ENCODE measurements at places on chromosomes 2 and 18.

GRCh38 chr2:63796366-63796765 lies 45.3 kb upstream of the UGP2 start:
- ATAC-seq, result peak; percentile 37

DNA sequence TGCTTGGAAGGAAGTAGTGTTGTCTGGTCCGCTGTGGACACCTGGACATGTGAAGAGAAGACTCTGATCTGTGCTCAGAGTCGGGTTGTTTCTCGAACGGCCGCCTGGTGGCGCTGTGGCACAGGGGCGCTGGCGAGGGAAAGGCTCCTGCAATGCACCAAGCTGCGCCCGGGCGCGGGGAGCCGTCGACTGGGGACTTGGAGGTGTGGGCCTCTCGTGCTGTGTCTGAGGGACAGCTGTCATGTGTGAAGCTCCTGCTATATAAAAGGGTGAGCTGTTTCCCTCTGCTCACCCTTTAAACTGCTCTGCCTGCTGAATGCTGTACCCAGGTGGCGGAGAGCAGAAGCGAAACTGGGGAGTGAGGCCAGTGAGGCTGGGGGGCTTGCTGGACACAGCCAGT lies 44.0 kb downstream of the GNAL start:
- ATAC-seq, result peak; percentile 74

- no peak for ATAC-seq
Observed at GRCh38 chr2:234256516-234256915, 206.0 kb downstream of the SPP2 start.

DNA sequence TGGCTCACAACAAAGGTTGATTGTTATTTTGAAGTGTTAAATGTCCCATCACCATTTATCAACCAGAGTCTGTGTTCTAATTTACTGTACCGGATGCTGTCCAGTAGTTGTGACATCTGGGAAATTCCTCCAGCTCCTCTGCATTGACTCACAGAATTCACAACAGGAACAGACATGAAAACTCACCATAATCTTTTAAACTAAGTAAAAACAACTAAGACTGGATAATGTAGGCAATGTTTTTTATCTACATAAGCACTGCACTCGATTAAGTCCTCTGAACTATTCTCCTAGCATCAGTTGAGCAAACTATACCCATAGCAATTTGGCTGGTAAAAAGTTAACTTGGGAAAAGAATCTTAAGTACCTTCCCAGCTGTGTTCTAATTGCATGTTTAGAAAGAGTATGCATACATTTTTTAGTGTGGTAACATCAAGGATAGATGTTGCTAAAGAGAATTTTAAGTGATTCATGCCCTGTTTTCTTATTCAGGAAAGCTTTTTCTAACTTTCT lies 42.9 kb upstream of the MYO1B start:
- ATAC-seq, result no peak

- ATAC-seq, result peak; percentile 81
Observed at GRCh38 chr2:128317181-128317898, 1.3 kb downstream of the HS6ST1 start.

DNA sequence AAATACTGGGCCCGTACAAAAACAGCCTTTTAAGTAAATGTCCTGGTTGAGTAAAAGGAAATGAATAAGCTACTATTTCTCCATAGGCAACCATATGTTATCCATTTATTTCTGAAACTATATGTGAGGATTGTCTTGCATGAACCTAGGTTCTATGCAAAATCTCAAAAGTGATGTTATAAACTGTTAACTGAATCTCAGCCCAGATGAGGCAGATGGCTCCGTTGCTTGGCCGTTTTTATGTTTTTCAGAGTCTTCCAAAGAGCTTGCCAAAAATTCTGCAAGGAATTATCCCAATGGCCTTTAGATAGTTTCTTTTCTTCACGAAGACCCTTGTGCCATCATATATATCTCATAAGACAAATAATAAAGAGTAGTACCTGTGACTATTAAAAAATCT lies 1669.5 kb upstream of the DDX18 start:
- ATAC-seq, result no peak

DNA sequence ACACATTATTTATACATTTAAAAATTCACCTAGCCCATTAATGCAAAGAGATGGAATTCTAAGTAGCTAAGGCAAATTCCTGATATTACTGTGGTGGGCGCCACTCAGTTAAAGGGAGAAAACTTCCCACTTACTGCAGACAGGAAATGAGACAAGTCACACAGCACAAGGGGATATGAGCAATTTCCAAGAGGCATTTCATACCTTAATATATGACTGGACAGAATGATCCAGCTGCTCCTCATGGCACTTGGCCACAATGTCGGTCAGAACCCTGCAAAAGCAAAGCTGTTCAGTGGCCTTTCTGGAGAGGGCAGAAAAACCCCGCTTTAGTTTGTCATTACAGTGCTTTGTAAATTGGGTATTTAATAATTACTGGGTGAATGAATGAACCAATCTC lies 121.4 kb upstream of the CCDC195 start:
- ATAC-seq, result no peak

- ATAC-seq, result no peak
Observed at GRCh38 chr18:40058811-40059570, 1896.0 kb upstream of the PIK3C3 start.

DNA sequence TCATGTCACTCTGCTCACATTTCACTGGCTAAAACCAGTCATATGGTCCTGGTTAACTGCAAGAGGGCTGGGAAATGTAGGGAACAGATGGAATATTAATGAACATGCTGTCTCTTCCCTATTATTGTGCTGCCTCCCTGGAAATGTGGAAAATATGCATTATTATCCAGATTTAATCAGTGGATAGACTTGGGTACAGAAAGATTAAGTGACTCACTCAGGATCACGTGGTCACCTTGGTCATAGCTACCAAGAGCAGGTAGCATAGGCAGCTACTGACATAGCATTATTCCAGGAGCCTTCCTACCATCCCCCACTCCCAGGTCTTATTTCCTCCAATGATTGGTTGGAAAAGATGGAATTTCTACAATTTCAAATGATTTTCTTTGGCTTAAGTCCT lies 141.1 kb downstream of the HRH4 start:
- ATAC-seq, result no peak

DNA sequence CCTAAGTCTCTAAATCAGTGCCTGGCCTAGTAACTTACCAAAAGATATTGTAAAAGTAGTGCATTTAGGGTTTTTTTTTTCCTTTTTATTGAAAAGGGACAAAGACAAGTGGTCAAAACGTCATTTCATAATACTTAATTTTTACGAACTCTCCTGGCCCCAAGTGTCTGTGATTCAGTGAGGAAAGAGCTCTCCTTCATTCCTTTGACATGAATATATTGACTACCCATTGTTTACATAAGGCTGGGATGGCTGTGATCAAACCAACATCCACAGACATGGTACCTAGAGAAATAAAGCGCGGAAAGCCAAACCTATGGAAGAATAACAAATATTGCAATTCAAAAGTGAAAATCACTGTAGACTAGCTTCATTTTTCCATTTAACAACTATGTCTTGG lies 198.4 kb downstream of the BABAM2 start:
- no peak for ATAC-seq

DNA sequence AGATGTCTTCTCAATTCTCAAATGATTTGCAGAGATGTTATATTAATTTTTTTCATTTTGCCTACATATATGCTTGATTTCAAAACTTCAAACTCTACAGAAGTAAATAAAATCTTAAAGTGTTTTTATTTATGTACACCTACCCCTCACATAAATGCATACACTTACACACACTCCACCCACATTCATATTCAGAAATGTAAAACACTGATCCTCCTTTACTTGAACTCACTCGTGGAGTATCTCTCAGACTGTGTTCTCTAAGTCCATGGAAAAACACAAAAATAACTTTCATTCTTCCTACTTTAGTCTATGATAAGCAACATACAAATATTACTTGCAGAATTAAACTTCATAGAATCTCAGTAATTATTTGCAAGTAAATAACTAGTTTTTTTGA lies 209.1 kb upstream of the RBMS1 start:
- ATAC-seq, result no peak

DNA sequence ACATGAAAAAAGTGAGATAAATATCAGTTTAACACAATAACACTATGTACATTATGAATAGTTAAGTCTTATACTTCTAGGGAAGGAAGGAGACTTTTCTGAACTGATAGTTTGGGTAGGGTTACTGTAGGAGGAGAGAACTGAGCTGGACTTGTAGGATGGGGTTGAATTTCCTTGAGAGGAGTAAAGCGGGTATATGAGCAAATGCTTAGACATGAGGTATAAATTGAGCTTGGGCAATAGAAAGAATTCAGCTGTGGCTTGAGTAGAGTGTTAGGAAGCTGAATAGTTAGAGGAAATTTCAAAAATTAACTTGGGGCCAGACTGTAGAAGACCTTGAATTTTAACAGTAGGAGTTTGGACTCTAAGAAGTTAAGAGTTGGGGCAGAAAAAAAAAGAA lies 45.1 kb downstream of the LCLAT1 start:
- ATAC-seq, result no peak

DNA sequence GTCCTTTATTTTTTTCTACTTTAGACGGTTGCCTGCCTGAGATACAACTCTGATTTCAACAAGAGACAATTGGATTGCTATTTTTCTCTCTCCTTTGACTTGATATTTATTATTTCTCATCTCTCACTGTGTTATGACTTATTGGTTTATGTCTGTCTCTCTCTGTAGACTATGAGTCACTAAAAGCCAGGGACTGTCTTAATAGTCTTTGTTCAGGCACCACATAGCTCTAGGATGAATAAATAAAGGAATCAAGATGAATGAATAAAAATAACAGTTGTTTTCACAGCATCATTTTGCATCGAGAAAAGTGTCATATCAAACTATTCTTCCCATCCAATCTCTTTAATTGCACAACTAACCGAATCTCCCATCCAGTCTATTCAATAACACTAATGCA lies 31.4 kb upstream of the CD28 start:
- ATAC-seq, result no peak

DNA sequence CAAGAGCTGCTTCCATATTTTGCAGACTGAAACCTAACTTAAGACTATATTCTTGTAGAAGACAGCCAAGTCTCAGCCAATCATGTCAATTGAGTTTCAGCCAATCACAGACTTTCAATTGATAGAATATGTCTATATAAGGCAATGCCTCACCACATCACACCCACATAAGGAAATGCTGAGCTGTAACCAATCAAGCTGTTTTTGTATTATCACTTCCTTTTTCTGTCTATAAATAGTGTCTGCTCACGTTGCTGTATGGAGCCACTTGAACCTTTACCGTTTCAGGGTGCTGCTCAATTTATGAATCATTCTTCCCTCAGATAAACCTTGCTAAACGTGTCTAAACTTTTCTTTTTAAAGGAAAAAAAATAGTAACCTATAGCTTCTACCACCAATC lies 1554.4 kb upstream of the LRRTM1 start:
- ATAC-seq, result no peak

GRCh38 chr18:5073026-5073944 lies 123.8 kb downstream of the AKAIN1 start:
- ATAC-seq, result peak; percentile 63

GRCh38 chr18:36634573-36635216 lies 194.1 kb downstream of the TPGS2 start:
- ATAC-seq, result no peak

GRCh38 chr2:53854678-53855077 lies 5.1 kb downstream of the GPR75 start:
- no peak for ATAC-seq

DNA sequence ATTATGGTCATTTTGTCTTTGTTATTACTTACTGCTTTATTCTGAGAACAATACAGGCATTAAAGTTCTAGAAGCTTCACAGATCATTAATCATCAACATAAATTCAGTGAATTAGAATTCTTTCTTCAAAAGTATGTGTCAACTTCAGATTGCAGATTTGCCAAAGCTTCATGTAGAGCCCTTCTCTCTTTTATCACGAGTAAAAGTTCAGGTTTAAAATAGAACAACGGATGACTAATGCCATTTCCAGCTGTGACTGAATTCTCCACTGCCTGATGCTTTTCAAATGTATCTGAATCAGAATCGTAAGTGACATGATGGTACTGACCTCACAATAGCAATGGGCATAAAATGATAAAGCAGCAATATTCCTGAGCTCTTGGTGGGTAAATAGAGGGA lies 116.0 kb downstream of the ABCA12 start:
- ATAC-seq, result no peak

DNA sequence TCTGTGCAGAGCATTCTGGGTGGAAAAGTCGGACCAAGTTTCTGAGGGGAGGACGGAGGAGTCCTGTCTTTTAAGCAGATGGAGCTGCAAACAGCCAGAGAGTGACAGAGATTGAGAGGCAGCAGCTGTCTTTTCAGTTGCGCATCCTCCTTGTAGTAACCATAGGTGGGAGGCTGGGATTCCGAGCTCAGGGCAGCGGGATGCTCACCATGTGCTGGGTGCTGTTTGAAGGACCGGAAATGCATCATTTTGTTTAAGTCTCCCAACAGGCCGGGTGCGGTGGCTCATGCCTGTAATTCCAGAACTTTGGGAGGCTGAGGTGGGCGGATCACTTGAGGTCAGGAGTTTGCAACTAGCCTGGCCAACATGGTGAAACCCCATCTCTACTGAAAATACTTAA lies 93.4 kb downstream of the AGAP1 start:
- ATAC-seq, result no peak

GRCh38 chr2:235025800-235026536 lies 74.2 kb downstream of the SH3BP4 start:
- ATAC-seq, result no peak

- ATAC-seq, result no peak
Observed at GRCh38 chr18:3054780-3055179, 41.8 kb upstream of the LPIN2 start.

- no peak for ATAC-seq
Observed at GRCh38 chr2:12205086-12205485, 458.7 kb downstream of the LPIN1 start.

DNA sequence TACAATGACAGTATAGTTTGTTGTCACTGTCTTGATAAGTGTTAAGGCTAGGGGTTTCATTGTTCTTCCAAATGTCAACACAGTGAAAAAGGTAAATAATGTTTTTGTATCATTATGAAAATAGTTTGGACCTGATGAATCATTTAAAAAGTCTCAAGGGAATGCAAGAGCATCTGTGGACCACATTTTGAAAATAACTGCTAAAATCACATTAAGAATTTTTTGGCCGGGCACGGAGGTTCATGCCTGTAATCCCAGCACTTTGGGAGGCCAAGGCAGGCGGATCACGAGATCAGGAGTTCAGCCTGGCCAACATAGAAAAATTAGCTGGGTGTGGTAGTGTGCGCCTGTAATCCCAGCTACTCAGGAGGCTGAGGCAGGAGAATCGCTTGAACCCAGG lies 10.3 kb downstream of the SCN1A start:
- ATAC-seq, result no peak

- no peak for ATAC-seq
Observed at GRCh38 chr2:75790121-75790813, 79.6 kb upstream of the GCFC2 start.
